Stimulated activated CD4-positive, alpha-beta T cell treated with anti-CD3 and anti-CD28 coated beads, Interleukin-15, amount 100 ng/mL, for 1 hour (primary cell): ENCODE measurements at places on chromosomes 4 and X.

DNA sequence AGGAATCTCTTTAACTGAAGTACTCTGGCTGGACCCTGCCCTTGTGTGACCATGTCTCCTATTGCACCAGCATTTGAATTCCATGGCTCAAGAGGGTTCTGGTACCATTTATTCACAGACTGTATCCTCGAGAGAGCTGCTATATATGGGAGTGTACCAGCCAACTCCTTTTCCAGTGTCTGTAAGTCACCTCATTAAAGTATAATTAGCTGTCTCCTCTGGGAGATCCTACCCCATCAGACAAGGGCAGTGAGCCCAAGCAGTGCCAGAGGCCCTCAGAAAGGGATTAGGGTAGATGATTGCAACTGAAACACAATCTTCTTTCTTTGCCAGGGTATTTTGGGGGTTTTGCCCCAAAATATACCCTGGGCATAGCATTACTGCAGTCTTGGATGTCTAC is 31.6 kb downstream of the GNL3L start:
- DNase-seq = no peak

- no peak for DNase-seq
These were observed 137.7 kb downstream of the BTC start for GRCh38 chr4:74656596-74656995.

GRCh38 chrX:154006947-154007346 is 12.8 kb downstream of the IRAK1 start:
- DNase-seq = no peak

GRCh38 chr4:156763511-156763910 is 208.1 kb downstream of the PDGFC start:
- DNase-seq = no peak
